ENCODE measurements at places on chromosomes 1 and 21. TPM values are rescaled to one million over a fixed set of nuclear protein-coding genes. Genes with fewer than 3 reads are reported as not detected.

The IL12RB2 gene
- 1.3 TPM for total RNA-seq

- no peak for DNase-seq
Measured at GRCh38 chr1:109931911-109932636, 21.4 kb downstream of the CSF1 start.

DNA sequence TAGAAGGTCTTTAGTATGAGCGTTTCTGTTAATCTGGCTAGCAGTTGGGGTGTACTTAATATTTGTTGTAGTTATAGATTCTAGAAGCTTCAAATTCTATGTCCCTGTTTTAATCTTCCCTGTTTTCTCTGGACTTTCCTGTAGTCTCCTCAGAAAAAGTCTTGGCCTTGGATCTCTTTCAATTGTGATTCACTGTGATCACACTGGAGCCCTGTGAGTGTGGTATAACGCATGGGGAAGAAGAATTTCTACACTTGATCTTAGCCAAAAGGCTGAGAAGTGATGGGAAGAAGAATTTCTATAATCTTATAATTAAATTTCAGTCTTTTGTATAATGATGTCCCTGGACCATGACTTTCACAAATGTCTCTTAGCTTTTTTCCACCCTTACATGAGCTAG, 36.7 kb upstream of the COP1 start:
- no peak for DNase-seq

GRCh38 chr1:93238425-93238824, 57.9 kb downstream of the CCDC18 start:
- no peak for DNase-seq

- DNase-seq = no peak
Measured at GRCh38 chr1:93638307-93638847, 43.3 kb downstream of the BCAR3 start.

- DNase-seq = no peak
Measured at GRCh38 chr1:200642481-200642880, 21.9 kb upstream of the KIF14 start.
